ENCODE measurements at places on chromosomes 5 and 9.

GRCh38 chr5:138032028-138032571 is 779 bp downstream of the FAM13B start:
- no peak for DNase-seq

DNA sequence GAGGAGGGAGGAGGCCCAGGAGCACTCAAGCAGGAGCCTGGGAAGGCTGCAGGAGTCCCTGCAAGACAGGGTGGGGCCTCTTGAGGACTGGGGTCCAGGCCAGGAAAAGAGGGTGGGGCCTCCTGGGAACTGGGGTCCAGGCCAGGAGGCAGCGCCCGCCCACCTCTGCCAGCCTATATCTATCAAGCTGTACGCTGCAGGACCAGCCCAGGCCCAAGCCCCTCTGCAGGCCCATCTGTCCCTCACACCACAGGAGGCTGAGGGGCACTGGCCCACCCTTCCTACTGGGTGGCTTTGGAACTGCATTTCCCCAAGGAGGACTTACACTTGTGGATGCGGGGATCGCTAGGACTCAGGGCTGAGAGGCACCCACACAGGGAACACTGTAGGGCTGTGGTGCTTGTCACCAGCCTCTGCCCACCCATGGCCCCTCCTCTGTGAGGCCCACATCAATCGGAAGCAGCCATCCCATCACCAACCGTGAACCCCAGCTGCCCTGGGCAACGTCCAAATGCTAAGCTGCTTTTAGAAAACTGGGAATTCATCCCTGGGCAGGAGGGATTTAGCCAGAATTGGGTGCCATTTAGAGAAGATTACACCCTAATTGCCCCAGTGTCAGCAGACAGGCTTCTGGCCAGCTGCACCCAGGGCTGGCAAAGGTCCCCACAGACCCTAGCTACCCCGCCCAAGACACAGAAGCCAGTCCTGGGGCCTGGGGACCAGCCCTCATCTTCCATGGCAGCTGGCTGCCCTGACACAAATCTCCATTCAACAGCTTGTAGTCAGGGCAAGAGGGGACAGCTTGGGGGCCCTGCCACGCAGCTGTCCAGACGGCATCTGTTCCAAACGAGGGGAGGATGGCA is 15.3 kb downstream of the BICD2 start:
- DNase-seq, result no peak

DNA sequence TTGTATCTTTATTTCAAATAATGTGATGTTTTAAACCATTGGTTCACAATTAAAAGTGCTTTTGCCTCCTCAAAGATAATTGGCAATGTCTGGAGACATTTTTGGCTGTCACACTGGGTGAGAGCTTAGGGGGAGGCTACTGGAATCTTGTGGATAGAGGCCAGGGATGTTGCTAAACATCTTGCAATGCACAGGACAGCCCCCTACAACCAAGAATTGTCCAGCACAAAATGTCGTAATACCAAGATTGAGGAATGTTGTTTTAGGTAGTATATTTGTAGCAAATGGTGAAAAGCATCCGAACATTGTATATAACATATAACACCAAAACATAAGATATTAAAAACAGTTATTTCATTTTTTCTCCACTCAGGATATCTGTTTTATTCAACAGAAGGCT is 99.8 kb downstream of the SLC44A1 start:
- no peak for DNase-seq

DNA sequence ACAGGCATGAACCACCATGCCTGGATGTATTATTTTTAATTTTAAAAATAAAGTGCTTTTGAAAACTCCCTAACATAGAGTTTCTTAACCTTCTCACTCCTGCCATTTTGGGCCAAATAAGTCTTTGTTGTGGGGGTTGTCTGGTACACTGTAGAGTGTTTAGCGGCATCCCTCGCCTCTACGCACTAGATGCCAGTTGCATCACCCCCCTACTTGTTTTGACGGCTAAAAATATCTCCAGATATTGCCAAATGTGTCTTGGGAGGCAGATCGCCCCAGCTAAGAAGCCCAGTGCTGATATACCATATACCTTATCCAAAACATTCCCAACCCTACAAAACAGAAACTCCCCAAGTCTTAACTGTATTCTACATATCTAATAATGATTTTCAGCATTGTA is 54.6 kb downstream of the SCAI start:
- no peak for DNase-seq

- DNase-seq, result no peak
Observed at GRCh38 chr5:11385901-11386293, 518.3 kb downstream of the CTNND2 start.

- no peak for DNase-seq
Observed at GRCh38 chr5:10699281-10699874, 61.7 kb downstream of the DAP start.

GRCh38 chr5:121144764-121145163 is 680.7 kb downstream of the PRR16 start:
- DNase-seq, result no peak

DNA sequence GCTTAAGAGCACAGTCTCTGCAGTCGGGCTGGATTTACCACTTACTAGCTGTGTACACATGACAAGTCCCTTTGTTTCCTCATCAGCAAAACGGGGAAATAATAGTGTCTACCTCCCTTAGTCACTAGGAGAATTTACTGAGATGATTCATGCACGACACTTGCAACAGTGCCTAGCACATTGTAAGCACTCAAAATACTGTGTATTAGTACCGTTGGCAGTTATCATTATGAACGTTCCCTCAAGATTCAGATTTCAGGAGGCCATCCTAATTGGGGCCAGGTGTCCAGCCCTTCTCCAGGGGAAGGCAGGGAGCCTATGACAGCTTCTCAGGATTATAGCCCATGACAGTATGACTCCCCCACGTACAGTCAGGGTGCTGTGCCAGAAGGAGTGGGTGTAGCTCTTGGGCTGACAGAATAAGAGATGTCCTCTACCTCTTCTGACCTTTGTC is 164.3 kb downstream of the DOCK2 start:
- no peak for DNase-seq

DNA sequence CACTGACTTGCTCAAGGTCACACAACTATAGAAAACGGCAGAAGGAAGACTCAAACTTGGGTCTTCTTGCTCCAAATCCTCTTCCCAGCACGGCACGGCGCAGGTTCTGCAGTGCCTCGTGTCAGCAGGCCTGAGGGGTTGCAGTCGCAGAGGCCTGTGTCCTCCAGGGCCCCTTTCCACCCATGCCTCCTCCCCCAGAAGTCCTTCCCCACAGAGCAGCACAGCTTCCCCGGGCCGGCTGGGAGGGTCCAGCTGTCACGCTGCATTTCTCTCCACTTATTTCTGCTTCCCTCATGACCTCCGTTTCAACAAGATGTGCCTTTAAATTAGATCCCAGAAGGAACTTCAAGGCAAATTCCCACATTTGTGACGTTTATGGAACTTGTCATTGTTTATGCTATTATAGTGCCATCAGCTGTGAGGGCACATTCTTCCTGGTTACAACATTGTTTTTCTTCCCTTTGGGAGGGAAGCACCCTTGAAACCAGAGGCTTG is 148.4 kb downstream of the C5orf15 start:
- DNase-seq, result no peak

DNA sequence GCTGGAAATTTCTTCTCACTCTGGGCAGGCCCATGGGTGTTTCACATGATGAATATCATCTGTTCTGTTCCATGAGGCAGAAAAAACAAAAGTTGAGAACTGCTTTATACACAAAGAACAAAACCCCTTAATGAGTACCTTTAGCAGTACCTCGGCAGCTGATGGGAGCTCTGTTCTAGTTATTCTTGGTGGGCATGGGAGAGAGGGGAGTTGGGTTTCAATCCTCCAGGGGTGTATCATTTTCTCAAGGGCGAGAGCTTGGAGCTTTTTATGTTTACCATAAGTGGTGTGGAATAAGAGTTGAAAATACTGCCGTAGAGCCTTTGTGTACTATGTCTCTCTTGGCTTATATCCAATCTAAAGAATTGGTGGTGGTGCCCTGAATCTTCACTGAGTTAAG is 103.3 kb upstream of the ZNF608 start:
- DNase-seq, result no peak

DNA sequence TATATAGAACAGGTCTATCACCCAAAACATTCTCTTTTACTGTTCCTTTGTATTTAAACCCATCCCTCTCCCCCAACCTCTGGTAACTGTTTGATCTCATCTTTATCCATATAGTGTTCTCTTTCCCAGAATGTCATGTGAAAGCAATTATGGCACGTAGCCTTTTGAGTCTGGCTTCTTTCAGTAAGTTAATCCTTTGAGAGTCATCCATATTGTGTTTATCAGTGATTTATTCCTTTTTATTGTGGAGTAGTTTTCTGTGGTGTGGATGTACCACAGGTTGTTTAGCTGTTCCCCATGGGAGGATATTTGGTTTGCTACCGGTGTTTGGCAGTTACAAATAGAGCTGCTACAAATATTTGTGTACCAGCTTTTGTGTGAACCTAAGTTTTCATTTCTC is 38.0 kb downstream of the HMGXB3 start:
- DNase-seq, result no peak

DNA sequence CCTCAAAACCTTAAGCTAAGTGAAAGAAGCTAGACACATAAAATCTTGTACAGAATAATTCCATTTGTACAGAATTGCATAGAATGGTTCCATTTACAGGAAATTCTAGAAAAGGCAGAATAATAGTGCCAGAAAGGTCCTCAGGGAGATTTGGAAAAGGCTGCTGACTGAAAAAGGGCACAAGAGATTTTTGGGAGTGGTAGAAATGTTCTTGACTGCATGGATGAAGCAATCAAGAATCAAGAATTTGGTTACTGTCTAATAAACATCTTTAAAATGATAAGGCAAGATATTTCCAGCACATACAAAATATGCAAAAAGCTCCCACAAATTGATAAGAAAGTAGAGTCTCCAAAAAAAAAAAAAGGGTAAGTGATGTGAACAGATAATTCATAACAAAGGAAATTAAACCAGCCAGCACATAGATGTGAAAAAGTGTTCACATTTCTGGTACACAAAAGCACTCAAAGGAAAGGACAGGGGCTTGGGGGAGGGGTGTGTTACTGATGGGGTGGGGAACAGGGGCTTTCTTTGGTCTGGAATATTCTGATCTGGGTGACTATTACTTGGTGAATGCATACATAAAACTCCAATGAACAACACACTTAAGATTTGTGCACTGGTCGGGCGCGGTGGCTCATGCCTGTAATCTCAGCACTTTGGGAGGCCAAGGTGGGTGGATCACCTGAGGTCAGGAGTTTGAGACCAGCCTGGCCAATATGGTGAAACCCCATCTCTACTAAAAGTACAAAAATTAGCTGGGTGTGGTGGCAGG is 85.2 kb downstream of the SHC3 start:
- DNase-seq, result no peak

DNA sequence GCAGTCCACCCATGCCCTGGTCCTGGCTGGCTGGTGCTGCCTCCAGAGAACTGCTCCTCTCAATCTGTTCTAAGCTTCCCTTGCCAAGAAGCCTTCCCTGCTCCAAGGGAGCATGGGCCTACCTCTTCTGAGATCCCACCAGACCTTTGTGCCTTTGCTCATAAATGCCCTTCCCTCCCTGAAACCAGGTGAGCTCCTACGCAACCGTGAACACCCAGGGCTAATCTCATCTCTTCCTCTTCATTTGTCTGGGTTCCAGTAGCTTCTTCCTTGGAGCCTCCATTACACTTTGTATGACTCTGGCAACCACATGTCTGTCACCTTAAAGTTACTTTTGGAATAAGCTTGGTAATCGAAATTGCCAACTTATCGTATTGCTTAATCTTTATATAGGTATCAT is 270.6 kb downstream of the PBX3 start:
- peak; percentile 15 for DNase-seq

DNA sequence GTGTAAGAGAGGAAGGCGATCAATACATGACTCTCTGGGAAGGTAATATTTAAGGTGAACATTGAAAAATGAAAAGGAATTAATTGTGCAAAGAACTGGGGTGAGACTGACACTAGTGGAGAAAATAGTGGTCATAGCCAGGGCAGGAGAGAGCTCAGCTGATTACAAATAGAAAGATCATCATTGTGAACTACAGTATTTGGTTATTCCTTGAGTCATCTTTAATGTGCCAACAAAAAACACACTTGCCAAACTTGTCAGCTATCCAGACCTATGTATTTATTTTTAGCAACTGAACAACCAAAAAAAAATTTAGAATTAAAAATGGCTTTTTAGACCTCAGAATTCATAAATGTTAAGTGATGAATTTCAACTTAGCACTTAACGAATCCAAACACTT is 749.8 kb upstream of the CDH9 start:
- DNase-seq, result no peak

DNA sequence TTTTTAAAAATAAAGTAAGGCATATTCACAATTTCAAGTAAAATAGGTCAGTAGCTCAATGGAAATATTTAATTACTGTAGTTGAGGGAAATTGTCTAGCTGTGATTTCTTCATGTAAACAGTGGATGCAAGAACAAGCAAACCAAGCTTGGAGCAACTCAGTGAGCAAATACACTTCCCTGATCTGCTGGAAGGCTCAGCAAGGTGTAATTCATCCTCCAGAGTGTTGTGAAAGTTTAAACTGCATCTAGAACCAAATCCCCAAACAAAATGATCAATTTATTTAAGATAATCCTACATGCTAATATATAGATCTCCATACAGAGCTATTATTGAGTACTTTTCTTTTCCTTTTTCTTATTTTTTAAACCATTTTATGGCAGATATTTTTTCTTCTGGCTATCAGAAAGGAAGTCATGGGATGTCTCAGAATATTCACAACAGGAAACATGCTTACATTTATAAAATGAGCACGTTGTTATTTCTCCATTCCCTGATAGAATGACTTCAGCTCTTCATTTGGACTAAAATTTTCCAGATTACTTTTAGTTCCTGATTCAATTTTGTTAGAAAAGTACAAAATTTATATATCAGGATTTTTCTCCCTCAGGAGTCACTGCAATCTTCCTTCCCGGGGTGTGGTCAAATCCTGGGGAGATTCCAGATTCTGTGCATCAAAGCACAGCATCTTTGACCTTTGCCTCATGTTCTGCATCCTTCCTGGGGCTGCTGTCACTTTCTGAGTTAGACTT is 219.2 kb upstream of the ELL2 start:
- DNase-seq, result no peak

DNA sequence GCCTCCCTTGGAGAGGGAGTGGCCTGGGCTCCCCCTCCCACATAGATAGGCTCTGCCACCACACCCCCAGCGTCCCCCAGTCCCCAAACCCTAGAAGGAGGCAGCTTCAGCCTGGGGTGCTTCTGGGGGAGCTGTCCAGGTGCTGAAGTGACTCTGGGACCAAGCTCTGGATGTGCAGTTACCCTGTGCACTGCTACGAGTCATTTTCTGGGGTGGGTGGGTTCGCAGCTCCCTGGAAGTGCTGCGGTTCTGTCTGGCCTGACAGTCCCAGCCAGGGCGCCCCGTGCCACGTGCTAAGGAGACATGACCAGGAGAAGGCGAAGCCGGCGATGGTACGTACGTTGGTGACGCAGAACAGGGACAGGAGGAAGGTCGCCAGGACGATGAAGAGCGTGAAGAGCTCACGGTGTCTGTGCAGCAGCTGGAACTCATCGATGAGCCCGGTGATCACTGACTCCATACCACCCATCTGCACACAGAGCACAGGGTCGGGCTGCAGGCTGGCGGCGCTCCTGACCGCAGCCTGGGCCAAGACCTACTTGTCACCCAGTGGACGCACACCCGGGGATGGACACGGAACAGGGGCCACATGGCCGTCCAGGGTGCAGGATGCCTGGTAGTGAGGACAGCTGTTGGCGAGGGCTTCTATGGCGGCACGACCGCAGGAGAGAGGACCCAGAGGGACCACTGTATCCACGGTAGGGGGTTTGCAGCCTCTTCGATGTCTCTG is 35.7 kb downstream of the SLC6A3 start:
- DNase-seq, result no peak

Measured in large intestine (tissue), 12 donors.